ENCODE measurements at places on chromosomes 3 and 15.

DNA sequence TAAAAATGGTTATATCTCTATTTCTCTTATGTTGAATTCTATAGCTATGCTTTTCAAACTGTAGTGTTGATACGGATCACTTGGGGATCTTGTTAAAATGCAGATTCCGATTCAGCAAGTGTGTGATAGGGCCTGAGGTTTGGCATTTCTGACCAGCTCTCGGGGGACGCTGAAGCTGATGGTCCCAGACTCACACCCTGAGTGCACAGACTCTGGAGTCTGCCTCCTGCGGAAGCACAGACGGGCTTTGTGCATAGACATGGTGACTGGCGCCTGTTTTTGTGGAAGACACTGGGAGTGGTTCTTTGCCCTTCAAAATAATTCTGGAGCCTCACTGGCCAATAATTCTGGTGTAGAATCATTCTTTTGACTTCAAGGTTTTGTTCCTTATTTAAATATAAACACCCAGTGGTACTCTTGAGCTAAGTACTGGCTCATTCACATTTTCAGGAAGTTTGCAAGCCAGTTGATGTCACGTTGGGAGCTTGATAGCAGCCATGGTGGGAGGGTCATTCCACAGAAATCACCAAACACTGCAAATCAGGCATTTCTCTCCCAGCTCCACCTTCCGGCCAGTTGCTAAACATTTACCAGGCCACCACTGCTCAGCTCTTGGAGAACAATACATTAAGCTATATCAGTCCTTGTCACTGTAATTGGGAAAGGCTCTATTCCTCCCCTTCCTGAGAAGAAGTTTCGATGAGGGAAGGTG, 19.2 kb downstream of the CLDN11 start:
- no peak for DNase-seq

DNA sequence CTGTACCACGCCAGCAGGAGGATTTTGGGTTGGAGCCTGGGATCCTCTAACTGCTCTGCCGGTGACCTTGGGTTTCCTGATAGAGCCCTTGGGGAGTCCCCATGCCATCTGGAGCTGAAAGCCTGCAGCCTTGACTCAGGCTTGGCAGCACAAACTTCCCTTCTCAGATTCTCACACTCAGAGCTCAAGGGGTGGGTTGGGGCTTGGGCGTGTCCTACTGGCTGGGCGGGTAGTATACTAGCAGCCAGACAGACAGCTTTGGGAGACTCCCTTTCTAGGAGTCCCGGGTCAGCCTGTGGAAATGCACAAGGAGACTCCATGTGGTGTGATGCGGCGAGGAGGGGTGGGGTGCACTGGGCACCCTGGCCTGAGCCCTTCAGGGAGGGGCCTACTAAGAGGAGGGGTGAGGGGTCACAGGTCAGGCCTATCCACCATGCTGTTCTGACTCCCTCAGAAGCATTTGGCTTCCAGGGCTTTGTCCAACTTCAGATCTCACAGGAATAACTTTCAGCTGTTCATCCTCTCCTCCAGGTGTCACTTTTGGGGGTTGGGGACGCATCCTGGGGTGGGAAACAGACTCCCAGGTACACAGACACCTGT, 21.6 kb upstream of the PLXNA1 start:
- DNase-seq, result no peak

DNA sequence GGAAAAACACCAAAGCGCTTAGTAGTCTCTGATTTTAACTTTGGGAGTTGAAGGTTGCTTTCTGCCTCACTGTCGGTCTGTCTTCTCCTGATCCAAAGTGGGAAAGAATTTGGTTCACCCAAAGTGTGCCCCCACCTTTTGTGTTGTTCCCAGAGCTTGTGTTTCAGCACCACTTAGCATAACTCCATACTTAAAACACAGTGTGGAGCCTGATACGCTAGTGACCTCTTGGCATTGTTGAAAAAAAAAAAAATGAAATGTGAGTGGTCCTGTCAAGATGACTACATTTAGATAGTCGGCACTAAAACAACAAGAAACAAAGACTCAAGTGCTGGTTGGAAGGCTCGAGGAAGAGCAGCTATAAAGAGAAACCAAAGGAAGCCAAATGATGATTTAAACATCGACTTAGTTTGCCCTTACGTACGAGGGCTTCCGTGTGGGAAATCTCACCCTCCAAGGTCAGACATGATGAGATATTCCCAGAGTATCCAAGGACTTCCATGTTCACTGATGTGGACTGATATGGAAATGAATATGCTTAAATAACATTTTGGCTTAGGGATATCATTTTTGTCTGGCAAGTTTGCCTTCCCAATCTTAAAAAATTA, 178.8 kb downstream of the MEIS2 start:
- DNase-seq, result no peak

DNA sequence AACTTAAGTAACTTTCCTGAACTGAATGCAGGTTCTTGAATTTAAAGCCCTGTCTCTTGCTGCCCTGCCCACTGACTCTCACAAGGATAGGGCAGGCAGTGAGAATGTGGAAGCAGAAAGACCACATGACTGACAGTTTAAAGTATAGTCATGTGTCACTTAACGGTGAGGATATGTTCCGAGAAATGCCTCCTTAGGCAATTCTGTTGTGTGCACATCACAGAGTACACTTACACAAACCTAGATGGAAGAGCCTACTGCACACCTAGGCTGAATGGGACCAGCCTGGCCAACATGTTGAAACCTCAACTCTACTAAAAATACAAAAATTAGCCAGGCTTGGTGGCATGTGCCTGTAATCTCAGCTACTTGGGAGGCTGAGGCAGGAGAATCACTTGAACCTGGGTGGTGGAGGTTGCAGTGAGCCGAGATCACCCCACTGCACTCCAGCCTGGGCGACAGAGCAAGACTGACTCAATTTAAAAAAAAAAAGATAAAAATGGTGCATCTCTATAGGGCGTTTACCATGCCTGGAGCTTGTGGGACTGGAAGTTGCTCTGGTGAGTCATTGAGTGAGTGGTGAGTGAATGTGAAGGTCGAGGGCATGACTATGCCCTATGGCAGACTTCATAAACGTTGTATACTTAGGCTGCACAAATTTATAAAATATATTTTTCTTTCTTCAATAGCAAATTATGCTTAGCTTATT, 18.9 kb upstream of the COPG1 start:
- DNase-seq, result peak; percentile 64

DNA sequence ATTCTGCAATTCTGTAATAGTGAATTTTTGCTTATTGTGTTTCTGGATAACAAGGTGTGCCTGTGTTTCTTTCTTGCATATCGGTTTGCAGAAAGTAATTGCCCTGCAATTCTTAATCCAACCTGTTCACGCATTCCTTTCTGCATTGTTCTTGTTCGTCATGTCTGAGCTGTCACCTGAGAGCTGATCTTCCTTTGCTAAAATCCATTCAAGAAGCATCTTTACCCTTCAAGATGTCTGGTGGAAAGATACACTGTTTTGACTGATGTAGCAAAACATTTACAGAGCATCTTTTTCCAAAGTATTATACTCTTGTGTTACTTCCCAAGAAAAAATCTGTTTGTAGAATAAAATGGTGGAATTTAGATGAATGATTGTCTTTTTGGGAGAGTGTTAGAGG, 159.0 kb upstream of the WNT5A start:
- DNase-seq, result no peak

GRCh38 chr3:157544501-157545130, 41.4 kb upstream of the VEPH1 start:
- DNase-seq, result no peak

GRCh38 chr3:172100482-172100881, 61.1 kb downstream of the FNDC3B start:
- no peak for DNase-seq

GRCh38 chr3:126469479-126469878, 6.2 kb downstream of the ZXDC start:
- no peak for DNase-seq

- DNase-seq, result peak; percentile 41
Measured at GRCh38 chr15:67178569-67179210, 75.8 kb downstream of the AAGAB start.

- DNase-seq, result no peak
Measured at GRCh38 chr15:75739791-75740190, 27.1 kb upstream of the CSPG4 start.

DNA sequence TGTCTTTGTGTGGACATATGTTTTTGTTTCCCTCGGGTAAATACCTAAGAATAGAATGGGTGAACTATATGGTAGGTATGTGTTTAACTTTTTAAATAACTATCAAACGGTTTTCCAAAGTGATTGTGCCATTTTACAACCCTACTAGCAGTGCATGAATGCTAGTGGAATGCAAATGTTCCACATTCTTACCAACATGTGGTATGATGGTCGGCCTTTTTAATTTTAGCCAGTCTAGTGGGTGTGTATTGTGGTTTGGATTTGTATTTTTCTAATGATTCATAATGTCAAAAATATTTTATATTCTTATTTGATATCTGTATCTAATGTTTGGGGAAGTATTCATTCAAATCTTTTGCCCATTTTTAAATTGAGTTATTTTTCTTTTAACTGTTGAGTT, 68.2 kb upstream of the SMAD3 start:
- DNase-seq, result peak; percentile 85

DNA sequence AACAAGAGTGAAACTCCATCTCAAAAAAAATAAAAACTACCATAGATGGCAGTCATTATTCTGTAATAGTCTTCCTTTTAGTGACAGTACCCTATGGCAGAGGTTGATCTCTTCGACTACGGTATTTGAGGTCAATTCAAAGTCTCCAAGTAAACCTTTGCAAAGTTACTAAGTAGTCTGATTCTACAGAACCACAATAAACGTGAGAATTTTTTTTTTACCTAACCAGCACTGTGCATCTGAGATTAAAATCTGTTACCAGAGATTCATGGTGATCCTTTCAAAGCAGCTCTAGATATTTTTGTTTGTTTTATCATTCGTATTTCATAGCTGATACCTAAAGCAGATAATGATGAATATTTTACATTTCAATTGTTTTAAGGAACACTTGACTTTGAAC, 86.6 kb upstream of the CHD2 start:
- no peak for DNase-seq

- DNase-seq, result no peak
Measured at GRCh38 chr15:66876421-66876730, 174.3 kb downstream of the SMAD6 start.

- no peak for DNase-seq
Measured at GRCh38 chr15:39591141-39591895, 10.4 kb downstream of the THBS1 start.

- no peak for DNase-seq
Measured at GRCh38 chr3:43858294-43858701, 167.6 kb downstream of the ABHD5 start.

DNA sequence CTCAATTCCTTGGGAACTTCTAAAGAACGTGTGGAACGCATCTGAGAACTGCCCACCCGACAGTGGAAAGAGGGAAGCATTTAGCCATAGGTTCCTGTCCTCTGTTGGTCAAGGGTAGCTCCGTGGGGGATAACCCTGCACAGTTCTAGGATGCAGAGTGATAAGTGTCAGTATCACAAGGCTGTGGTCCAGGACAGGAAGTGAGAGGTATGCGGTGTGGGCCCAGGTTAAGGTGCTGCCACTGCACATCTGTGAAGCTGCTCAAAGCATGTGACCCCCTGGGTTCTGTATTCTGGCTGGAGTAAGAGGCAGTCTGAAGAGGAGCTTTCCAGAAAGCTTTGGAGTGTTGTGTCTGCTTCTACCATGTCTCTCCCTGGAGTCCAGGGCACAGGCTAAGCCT, 51.7 kb upstream of the HES1 start:
- DNase-seq, result no peak

DNA sequence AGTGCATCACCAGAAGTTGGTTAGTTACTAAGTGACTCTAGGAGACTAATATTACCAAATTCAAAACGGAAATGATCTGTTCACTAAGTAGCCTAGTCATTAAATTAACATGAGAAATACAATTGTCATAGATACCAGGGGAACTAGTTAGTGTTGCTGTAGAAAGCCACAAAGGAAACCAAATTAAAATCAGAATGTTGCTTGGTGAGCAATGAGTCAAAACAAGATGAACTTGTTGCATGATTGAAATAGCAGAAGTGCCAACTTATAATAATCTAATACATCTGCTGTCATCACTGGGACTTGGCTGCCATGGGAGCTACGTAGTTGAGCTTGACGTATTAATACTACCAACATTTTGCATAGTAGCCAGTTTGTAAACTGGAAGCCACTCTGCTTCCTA, 458.1 kb downstream of the DIPK2A start:
- no peak for DNase-seq

GRCh38 chr3:94176988-94177745, 114.3 kb downstream of the NSUN3 start:
- no peak for DNase-seq

DNA sequence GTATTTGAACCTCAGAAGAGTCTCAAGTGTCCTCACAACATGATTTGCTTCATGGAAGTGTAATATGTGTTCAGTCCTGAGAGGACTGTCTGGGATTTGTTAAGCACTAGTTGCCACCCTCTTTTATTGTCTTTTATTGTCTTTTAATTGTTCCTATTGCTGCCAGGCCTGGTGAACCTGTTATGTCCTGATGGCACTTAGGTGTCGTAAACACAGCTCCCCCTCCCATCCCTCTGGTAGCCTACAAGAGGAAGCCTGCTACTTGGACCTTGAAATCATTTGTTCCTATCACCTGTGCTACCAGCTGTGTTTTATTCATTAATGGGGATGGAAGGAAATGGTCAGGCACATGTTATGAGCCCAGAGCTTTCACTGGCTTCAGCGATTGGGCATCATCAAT, 19.3 kb downstream of the CCNB2 start:
- no peak for DNase-seq

Measured in SW480 (cell line).